Cerebellar nuclear complex (tissue), 1 donor: ENCODE measurements at places on chromosomes 16 and 17.

- no peak for DNase-seq
Measured at GRCh38 chr16:64590513-64590912, 531.4 kb downstream of the CDH11 start.

DNA sequence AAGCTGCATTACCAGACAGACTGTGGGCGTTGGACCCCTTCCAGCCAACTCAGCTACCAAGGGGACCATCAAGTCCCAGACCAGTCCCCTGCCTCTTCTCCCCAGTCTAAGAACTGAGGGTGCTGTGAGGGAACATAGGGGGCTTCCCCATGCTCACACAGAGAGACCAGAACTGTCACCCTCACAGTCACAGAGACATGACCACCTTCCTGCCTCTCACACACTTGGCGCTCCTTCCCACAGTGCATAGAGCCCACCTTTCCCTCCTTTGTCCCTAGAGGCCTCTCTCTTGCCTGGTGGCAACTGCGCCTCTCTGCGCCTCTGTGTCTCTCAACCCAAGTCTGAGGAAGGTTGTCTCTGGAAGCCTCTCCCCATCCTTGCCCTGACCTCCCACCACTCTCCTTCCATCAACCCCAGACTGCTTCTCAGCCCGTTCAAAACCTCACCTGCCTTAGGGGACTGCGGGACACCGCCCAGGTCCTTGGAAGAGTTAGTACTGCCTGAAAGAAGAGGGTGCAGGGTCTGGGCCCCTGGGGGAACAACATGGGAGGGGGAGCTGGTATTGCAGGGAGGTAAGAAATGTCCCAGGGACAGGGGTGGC, 6.1 kb upstream of the LHX1 start:
- no peak for DNase-seq

DNA sequence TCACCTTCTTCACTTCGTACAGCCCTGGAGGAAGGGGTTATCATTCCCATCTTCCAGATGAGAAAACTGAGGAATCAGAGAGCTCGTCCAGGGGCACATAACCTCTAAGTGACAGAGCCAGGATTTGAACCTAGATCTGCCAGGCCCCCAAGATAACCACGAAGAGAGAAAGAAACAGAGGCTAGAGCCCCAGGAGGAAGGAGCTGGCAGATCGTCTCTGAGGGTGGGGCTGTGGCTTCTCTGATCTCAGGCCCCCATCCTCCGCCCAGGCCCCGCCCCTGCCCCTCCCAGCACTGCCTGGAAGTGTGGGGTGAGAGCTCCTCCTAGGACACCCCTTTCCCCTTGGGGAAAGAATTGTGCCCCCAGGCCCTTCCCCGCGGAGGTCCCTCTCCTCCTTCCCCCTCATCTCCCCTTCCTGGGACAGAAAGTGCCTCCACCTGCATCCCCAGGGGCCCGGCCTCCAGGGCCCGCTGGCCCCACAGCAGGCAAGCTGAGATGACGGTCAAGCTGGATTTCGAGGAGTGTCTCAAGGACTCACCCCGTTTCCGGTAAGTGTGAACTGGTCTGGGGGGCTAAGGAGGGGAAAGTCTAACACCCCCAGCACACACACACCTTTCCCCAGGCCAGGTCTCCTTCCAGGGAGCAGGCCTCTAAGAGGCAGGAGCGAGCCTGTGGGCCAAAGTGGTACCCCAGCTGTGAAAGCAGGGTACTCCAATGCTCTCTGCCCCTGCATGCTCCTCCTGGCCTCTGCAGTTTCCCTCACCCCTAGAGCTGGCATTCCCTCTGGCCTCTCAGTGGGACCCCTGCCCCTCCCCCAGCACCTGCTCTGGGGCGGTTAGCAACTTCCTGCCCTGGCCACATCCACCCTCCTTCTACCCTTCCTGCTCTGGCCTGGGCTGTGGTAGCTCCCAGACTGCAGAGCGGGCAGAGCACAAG, at the start of gene ACAP1:
TSS of gene ACAP1 (plus strand) at position 290 of the 936 bp plus-strand sequence. CDS start at position 496, 206 bp downstream.
- DNase-seq: no peak

GRCh38 chr17:19005137-19005773, 691 bp upstream of the FAM83G start:
- no peak for DNase-seq

DNA sequence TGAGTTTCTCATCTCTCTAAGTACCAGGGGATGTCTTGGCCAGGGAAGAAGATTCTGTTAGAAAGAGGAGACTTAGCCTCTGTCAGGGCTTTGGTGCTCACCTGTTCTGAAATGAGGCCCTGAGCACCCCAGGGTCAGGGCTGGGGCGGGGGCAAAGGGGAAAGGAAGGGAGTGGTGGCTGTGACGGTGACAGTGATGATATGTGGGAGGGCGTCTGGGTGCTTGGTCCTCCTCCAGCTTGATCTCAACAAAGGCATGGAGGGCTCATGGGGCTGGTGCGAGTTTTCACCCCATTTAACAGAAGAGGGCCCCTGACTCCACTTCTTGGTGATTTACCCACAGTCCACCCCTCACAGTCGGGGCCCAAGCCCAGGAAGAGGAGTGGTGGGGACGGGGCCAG, 15.1 kb downstream of the SOX8 start:
- DNase-seq: no peak

DNA sequence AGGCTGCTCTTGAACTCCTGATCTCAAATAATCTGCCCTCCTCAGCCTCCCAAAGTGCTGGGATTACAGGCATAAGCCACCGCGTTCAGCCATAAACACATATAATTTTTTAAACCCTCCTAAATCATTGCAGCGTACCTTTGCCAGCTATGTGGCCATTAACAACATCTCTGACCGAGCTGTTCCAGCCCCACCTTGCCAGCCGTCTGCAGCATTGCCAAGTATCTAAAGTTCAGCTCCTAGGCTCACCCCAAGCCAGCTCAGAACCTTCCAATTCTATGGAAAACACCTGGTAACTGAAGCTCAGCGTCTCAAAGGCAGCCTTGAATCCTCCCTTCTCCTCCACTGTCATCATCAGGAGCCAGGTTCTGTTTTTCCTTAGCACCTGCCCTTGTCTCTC, 5.1 kb upstream of the MEIOB start:
- DNase-seq: no peak

GRCh38 chr16:72013389-72013788, 4.8 kb downstream of the DHODH start:
- DNase-seq: no peak

GRCh38 chr16:75983741-75984381, 257.6 kb upstream of the CPHXL start:
- DNase-seq: no peak

- DNase-seq: no peak
Measured at GRCh38 chr17:77566151-77566550, 392.4 kb upstream of the TNRC6C start.

DNA sequence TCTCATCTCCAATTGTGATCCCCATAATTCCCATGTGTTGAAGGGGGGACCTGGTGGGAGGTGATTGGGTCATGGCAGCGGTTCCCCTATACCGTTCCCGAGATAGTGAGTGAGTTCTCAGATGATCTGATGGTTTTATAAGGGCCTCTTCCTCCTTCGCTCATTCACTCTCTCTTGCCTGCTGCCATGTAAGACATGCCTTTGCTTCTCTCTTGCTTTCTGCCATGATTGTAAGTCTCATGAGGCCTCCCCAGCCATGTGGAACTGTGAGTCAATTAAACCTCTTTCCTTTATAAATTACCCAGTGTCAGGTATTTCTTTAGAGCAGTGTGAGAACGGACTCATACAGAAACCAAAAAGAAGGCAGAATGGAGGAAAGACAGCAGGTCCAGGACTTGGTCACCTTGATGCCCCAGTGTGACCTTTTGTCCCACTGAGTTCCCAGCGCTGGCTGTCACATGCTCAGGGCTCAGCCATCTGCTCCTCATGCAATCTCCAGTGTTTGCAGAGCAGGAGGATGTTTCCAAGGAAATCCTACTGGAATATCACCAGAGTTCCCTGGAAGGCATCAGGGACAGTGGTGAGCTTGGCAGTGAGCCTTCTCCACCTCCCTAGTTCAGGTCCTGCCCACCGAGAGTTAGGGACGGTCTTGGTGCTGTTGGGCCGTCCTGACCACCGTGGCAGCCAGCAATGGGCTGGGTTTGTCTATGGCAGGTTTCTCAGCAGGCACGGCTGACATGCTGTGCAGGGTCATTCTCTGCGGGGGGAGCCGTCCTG, 96.7 kb downstream of the SEC14L1 start:
- no peak for DNase-seq

GRCh38 chr17:81050645-81051625, 16.0 kb downstream of the BAIAP2 start:
- no peak for DNase-seq

GRCh38 chr17:31015639-31016038, 44.8 kb downstream of the RNF135 start:
- no peak for DNase-seq

DNA sequence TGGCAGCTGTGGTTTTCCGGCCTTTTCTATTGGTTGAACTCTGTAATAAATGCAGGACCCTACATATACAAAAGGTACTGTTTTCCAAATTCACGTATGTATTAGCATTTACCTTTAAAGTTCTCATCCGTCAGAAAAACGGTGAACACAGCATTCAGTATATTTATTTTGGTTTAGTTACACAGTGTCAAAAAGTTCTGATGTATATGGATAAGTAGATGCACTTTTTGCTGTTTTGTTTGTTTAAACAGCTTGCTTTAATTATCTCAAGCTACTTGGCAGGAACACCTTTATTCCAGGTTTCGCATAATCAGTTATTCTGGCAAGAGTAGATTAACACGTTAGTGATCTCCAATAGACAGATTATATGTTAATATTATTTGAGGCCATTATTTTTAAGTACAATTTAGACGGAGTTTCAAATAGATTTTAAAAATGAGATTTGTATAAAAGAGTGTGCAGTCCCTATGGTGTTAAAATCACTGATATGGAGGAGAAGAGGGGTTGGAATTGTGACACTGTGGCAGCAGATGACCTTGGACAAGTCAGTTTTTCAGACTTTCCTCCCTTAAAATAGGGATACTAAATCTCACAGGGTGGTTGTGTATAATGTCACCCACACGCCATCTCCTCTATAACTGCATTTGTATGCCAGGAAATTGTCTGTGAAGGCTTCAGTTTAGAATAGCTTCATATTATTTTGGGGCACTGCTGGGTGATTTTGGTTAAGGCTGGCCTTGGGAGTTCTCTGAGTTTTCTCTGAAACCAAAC, 2.1 kb downstream of the HERPUD1 start:
- no peak for DNase-seq

DNA sequence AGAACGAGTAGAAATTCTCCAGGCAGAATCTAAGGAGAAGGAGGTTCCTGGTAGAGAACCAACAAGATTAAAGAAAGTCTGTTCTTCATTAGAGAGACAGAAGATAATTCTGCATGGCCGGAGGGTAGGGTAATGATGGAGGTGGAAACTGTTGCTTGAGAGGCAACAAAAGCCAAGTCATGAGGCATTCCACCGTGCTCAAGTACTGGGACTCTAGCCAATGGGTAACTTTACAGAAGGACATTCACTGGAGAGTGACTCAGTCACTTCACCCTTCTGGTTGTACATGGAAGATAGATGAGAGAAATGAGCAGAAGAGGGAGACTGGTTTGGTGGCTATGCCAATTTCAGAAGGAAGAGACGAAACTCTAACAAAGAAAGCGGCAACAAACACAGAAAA, 53.6 kb upstream of the ANKFN1 start:
- no peak for DNase-seq

DNA sequence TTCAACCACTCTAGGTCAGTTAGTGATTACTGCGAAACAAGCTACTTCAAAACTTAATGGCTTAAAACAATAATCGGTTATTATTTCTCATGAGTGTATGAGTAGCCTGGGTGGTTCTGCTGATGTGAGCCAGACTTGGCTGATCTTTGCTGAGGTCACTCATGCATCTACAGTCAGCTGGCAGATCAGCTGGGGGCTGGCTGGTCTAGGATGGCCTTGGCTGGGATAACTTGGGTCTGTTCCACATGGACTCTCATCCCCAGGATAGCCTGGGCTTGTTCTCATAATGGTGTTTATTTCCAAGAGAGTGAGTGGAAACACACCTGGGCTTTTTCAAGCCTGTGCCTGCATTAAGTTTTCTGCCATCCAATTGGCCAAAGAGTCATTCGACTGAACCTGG, 13.0 kb downstream of the CCDC182 start:
- peak; percentile 4 for DNase-seq

GRCh38 chr16:79609861-79610260, 9.3 kb upstream of the MAF start:
- no peak for DNase-seq

DNA sequence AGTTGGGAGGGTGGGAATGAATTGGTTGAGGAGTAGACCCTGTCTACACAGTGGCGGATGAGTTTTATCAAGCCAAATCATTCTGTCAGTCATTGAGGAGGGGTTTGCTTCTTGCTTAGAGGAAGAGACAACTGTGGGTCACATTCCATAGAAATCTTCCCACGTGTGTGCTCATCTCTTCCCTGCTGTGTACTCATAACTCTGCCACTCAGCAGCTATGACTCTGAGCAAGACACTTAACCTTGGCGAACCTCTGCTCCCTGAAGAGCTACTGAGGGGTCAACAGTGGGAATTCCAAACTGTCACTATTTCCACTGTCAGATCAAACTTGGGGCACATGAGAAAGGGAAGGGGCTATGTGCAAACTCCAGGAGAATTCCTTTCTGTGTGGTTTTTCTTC, 72.6 kb upstream of the COX10 start:
- no peak for DNase-seq

- no peak for DNase-seq
Measured at GRCh38 chr16:83946781-83947566, 6.1 kb upstream of the OSGIN1 start.

DNA sequence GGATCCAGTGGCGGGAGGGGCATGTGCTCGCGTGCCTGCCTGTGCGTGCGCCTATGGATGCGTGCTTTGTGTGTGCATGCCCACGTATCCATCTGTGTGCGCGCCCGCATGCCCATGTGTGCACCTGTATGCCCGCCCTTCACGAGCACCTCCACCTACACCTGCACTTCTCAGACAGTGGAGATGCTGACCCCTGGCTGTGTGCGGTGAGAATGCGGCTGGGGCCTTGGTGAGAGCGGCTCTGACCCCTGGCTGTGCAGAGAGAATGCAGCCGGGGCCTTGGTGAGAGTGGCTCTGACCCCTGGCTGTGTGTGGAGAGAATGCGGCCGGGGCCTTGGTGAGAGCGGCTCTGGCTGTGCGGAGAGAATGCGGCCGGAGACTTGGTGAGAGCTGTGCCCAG, 33.9 kb downstream of the AXIN1 start:
- DNase-seq: no peak
